ENCODE measurements at places on chromosomes 4 and X.

GRCh38 chr4:140286456-140286855 is 87.0 kb upstream of the SCOC start:
- no peak for DNase-seq

DNA sequence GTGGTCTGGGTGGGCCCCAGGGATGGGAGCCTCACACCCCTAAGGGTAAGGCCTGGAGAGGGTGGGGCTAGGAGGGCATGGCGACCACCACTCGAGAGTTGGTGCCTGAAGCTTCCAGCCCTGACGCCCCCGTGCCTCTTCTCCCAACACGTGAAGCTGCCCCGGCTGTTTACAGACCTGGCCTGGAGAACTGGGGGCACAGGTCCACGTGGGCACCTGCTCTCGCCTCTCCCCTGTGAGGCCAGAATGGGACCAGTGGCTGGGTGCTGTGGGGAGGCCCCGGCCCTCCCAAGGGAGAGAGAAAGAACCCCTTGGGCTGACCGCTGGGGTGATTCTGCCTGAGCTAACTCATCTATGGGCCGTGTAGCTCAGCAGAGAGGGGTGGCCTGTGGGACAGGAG is 15.5 kb downstream of the NAT8L start:
- DNase-seq = no peak

DNA sequence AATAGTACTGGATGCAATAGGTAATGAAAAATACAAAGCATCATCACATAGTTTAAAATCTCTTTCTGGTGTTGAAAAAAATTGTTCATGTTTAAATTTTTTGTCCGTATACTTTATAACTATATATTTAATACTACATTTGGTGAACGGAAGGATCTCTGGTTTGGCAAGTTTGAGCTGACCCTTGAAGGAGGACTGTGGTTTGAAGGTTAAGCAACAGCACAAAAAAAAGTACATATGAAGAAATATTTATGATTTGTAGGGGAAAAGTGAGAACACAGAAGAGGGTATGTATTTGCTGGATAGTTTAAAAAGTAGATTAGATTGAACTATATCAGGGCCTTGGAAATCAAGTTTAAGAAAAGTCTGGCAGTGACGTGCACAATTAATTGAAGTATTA is 13.3 kb downstream of the SRP72 start:
- DNase-seq = no peak

- DNase-seq = no peak
Observed at GRCh38 chr4:71586087-71586763, 197.7 kb downstream of the GC start.

- DNase-seq = no peak
Observed at GRCh38 chr4:124708517-124709300, 3.8 kb downstream of the ANKRD50 start.

DNA sequence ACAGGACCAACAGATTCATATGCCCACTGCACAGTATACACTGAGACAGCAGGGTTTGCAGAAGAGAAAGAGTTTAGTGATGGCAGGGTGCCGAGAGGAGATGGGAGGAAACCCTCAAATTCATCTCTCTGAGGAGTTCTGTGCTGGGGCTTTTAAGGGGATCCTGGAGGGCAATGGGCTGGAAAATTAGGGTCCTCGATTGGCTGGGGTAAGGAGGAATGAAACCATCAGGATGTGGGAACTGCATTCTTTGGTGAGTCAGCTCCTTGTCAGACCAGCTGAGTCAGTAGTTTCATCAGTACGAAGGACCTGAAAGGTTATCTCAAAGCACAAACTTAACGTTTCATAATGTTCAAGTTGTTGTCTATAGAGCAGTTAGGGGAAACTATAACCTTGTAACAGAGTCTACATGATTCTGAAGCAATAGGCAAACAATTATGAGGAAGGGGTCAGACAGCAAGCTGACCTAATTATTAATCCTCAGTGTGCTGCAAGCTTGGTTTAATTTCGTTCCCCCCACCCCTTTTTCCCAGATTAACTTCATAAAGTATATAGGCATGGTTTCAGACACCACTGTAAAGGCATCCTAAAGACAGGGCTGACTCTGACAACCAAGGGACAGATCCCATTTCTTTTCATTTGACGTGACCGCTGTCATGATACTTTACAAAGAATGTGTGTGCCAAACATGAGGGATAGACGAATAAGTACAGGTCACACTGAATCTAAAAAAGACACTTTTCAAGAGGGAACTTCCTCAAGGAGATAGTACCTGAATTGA is 1.5 kb upstream of the MSMO1 start:
- no peak for DNase-seq

DNA sequence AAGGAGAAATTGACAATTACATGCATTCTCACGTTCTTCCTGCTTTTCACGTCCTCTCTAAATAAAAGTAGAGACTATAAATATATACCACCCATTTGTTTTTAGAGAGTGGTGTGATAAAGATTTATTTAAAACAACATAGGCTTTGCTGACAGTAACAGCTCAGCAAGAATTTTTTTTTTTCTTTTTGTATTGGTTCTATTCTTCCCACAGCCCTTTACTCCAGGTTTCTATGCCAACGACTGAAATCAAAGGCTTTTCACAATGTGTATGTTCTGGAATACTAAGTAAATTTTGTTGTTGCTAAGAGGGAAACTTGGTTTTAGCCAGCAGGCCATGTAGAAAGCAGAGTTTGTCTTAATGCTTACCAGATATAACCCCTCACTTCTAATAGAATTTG is 43.4 kb downstream of the MAOA start:
- no peak for DNase-seq

GRCh38 chrX:19086102-19086772 is 36.0 kb downstream of the ADGRG2 start:
- DNase-seq = no peak

DNA sequence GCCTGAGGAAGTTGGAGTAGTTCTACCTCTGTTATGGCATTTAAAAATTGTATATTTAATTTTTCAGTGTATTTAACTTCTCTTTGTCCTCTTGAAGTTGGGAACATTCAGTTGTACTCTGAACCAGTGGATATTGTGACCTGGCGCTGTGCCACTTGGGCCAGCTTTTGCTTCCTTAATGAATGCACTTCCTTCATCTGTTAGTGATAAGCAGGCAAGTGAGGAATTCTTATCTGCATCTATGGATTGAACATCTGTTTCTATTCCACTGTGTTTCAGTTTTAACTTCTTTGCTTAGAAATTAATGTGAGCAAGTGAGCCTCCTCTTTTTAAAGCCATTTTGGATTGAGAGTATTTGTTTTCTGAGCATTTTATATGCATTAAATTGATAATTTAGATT is 128.3 kb downstream of the UCHL1 start:
- no peak for DNase-seq

GRCh38 chrX:124016825-124017224 is 55.3 kb downstream of the STAG2 start:
- DNase-seq = no peak

- no peak for DNase-seq
Observed at GRCh38 chr4:77014256-77014655, 61.5 kb downstream of the CCNI start.

DNA sequence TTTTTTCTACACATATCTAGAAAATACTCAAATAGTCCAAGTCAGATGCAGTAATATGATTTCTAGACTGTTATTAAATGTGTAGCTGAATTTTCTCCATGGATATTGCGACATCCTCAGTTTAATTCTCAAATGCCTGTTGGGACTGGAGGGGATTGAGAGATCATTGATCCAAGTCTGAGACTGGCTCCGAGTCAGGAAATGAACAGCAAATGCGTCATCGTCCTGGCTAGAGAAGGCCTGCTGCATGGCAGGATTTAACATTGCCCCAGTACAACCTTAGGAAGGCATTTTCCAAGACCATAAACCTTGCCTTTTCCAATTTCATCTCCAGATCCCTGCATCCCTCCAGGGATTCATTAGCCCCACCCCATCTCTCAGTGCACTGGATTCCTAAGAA is 56.6 kb upstream of the SLC6A14 start:
- no peak for DNase-seq

GRCh38 chrX:96752781-96753180 is 68.1 kb downstream of the DIAPH2 start:
- no peak for DNase-seq

DNA sequence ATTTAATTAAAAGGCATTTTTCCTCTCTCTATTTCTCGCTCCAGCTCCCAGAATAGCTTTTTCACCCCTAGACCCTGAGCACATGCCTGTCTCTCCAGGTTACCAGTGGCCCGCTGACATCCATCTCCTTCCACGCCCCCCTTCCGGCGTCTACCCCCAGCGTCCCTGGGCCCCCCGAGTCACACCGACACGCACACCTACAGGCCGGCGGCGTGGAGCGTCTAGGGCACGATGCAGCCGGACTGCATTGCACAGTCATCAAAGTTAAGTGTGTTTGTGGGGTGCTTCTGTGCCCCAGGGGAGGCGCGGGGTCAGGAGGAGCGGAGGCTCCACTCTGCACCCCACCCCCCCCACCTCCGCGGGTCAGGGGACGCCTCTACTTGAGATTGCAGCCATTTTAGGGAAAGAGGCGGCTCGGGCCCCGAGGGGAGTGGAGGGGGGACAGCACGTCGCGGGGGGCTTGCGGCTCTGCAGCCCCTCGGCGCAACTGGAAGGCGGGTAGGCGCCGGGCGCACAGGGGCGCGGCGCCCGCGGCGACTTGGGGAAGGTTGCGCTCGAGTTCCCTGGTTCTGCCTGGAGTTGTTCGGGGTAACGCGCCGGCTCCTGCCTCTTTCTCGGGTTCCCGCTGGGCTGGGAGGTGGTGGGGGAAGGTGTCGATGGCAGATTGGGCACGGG is 112.7 kb downstream of the DHX15 start:
- DNase-seq = no peak

GRCh38 chr4:179634862-179635261 is 2192.6 kb upstream of the AGA start:
- DNase-seq = no peak

DNA sequence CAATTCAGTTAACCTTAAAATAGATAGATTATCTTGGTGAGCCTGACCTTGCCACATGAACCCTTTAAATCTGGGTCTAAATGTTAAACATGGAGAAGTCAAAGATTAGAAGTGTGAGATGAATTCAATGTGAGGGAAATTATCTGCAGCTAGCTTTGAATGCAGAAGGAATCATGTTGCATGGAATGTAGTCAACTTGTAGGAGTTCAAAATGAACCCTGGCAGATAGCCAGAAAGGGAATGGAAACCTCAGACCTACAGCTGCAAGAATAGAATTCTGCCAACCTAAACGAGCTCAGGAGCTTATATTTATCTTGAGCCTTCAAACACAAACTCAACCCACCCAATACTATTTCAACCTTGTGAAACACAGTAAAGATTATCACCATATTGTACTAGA is 632.5 kb downstream of the KCTD8 start:
- no peak for DNase-seq

Data from stimulated activated CD4-positive, alpha-beta T cell treated with anti-CD3 and anti-CD28 coated beads, Interleukin-15, amount 100 ng/mL, for 1 hour (primary cell).